NCI-H1105 treated with DMSO at 0.1 percent for 48 hours (cell line): ENCODE measurements at places on chromosomes 2 and 18.

GRCh38 chr2:158094487-158095092 lies 7.1 kb upstream of the UPP2 start:
- no peak for DNase-seq

DNA sequence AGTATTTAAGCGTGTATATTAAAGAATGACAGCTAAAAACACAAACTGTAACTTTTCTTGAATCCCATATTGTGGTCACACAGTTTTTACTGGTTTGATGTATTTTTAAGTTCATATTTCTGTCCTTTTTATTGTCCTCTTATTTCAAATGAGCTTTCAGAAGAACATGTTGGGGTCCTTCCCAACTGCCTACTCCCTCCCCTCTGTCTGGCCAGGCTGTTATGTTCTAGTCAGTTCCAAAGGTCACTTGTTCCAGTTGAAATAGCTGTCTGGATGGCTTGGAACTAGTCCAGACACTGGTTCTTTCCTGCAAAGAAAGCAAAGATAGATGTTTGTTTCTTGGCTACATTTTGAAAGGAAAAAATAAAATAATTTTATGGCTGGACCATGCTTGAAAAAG lies 306.9 kb downstream of the GULP1 start:
- no peak for DNase-seq

- DNase-seq, result no peak
These were observed 9.0 kb upstream of the GAL3ST2 start for GRCh38 chr2:241767464-241768250.

- DNase-seq, result no peak
These were observed 21.7 kb downstream of the HDAC4 start for GRCh38 chr2:239378918-239379640.

GRCh38 chr18:44035554-44035953 lies 645.1 kb upstream of the SETBP1 start:
- DNase-seq, result no peak

GRCh38 chr2:237507512-237507911 lies 20.5 kb downstream of the MLPH start:
- no peak for DNase-seq

DNA sequence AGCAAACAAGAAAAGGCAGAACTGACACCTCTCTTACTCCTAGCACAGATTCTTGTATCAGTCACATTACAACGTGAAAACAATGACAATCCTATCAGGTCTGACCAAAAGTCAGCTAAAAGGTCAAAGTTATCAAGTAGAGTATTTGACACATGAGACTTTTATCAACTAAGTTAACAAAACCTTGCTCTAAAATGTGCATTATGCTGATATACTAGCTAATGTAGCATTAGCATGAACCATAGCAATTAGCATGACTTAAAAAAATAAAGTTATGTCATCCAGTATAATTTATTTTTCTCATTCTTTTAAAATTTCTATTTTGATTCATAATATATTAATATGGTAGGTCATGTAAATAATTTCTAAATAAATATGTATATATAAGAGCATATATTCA lies 41.4 kb upstream of the TTC32 start:
- DNase-seq, result no peak

DNA sequence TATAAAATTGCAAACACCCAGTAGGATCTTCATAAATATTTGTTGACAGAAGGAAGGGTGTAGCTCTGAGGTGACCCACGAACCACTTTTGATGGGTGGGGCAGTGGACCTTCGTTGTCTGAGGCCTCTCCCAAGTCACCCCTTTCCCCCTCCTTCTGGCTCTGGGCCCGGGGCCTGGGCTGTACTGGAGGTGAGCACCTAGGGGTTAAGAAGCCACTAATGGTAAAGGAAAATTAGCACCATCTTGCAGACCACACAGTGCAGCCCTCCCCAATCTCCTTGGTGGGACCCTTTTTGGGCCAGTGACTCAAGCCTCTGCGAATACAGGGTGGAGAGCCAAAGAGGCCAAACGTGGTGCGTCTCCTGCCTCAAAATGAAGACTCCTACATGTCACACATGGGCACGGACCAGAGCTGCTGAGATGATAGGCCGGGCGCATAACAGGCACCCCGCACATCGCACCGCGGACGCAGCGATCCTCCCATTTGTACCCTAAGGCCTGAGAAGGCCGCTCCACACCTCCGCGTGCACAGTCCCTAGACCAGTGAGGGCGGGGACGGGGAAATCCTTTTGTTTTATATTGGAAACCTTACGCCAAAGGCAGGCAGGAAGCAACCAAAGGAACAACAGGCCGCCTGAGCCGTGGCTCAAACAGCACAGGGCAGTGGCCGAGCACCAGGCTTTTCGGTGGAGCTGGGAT lies 31.9 kb upstream of the ATP6V1B1 start:
- no peak for DNase-seq

DNA sequence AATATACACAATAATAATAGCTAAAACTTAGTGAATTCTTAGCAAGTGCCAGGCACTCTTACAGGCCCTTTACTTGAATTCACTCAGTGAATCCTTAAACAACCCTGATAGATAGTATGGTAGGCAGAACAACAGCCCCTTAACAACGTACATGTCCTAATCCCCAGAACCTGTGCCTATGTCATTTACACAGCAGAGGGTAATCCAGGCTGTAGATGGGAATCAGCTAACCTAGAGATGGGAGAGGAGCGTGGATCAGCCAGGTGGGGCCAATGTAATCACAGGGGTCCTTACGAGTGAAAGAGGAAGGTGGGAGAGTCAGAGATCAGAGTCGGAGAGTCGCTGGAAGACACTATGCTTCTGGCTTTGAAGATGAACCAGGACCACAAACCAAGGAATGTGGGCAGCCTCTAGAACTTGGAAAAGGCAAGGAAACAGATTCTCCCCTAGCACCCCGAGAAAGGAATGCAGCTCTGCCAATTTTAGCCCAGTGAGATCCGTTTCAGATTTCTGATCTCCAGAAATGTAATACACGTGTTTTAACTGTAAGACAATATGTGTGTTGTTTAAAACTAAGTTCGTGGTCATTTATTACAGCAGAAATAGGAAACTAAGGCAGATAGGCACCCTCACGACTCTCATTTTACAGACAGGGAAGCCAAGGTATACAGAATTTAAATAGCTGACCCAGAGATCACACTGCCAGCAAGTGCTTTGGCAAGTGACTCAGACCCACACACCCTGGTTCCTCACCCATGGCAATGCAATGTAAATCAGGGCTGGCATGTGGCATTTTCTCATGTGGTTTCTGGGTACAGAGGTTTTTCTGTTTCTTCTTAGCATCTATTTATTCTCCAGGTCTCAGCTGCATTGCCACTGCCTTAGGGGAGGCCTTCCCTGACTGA lies 68.9 kb downstream of the DOCK10 start:
- DNase-seq, result no peak
